Activated T-cell treated with anti-CD3 and anti-CD28 coated beads for 1 hour (primary cell): ENCODE measurements at places on chromosomes 12 and 14.

GRCh38 chr14:53861781-53862180 lies 94.8 kb downstream of the BMP4 start:
- DNase-seq, result no peak

DNA sequence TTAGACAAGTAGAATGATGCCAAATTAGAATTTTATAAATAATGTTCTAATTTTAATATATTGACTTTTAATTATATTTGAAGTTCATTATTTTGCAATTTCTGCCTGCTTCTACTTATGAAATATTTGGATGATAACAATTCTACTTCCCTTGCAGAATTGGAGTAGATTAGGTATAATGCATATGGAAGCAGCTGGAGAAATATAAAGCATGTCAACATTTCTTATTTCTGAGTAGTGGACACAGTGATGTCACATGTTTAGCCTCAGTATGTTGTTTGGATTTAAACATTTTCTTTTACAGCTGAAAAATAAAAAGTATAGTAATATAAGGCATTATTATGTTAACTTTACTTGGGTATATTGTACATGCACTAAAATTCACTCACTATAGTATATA lies 344.2 kb upstream of the E2F7 start:
- no peak for DNase-seq

DNA sequence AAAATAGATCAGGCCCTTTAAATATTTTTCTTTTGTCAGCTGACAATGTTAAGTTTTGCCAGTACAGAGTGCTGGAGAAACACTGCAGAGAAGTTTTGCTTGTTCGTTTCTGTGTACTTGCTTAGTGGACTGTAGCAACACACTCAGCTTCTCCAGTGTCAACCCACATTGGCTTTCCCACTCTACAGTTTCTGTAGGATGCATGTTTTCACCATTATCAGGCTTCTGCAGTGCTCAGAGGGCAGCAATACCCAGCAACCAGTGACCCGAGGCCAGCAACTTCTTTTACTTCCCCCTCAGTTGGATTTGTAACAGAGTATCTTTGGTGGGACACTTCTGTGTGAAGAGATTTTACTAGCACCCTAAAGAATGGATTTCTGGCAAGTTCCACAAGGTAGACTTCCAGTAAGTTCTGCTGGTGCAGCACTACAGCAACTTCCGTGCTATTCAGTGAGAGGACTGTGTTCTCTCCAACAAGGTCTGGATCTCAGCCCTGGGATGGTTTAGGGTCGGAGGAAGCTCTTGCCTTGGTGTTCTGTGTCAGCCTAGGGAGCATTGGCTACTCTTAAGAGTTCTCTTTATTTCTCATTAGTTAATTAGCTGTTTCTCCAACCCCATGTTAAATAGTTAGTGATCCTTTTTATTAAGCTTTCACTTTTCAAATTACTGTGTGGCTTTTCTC lies 70.4 kb downstream of the FUT8 start:
- DNase-seq, result no peak

- no peak for DNase-seq
These were observed 25.0 kb downstream of the ELK3 start for GRCh38 chr12:96218989-96219678.

- no peak for DNase-seq
These were observed 24.5 kb downstream of the SLC16A7 start for GRCh38 chr12:59620326-59620725.

DNA sequence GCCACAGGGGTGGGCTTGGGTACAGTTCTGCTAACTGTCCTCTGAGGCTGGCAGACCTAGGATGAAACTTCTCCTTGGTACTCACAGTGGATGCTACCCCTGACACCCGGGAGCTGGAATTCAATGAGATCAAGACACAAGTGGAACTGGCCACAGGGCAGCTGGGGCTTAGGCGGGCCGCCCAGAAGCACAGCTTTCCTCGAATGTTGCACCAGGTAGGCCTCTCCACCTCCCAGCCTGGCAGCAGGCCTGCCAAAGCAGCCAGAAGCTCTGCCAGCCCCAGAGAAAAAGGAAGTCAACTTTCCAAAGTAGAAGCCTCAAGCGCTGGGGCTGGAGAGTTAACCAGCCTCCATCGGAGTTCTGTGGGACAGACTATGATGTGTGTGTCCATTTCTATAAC lies 2.4 kb upstream of the NRL start:
- DNase-seq, result no peak
